ENCODE measurements at places on chromosomes 16 and 17.
A peak's percentile ranks its signal among the peaks of the same experiment; 100 is the strongest.

GRCh38 chr16:31347445-31347844 is 7.5 kb upstream of the ITGAX start:
- DNase-seq = no peak

GRCh38 chr17:28878981-28879380 is 18.6 kb downstream of the FLOT2 start:
- DNase-seq = peak; percentile 64

DNA sequence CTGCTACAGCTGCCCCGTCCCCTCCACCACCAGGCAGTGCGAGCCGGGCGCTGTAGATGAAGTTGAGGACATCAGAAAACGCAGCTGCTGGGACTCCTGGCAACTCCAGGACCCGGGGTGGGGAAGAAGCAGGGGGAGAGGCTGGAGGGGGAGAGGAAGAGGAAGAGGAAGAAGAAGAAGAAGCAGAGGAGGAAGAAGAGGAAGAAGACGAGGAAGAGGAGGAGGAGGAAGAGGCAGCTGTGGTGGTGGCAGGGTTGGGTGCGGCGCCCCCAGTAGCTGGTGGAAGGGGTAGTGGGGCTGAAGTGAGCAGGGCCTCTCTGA is 13.2 kb downstream of the ZBTB4 start:
- no peak for DNase-seq

GRCh38 chr17:61547113-61547512 is 43.9 kb downstream of the NACA2 start:
- DNase-seq = no peak

- no peak for DNase-seq
These were observed 86.1 kb downstream of the UTP18 start for GRCh38 chr17:51346218-51346982.

- DNase-seq = no peak
These were observed 26.9 kb upstream of the PHAF1 start for GRCh38 chr16:67082891-67083290.

DNA sequence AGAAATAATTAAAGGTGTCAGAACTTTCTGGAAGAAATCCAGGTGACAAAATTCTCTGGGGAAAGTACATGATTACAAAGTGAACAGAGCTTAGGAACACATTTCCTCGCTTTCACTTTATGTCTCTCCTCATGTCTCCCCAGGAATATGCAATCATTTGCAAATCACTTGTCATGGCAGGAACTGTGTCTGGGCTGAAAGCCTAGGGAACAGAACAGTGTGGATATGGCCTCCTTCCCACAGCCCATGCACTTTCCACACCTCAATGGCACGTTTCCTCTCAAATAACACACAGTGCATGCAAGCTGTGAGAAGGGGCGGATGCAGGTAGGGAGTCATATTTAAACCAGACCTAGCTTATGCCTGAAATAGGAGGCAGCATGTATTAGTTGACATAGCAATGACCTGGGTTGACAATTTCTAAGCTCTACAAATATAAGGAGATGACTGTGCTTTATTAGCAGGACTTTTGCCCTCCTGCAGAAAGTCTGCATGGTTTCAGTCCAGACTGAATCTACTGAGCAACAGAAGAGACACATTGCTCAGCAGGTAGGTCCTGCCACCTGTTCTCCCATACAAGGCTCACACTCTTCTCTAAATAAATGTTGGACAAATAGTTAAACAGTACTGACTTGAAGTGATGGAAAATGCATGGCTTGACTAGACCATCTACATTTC is 236.0 kb upstream of the ELAC2 start:
- no peak for DNase-seq

DNA sequence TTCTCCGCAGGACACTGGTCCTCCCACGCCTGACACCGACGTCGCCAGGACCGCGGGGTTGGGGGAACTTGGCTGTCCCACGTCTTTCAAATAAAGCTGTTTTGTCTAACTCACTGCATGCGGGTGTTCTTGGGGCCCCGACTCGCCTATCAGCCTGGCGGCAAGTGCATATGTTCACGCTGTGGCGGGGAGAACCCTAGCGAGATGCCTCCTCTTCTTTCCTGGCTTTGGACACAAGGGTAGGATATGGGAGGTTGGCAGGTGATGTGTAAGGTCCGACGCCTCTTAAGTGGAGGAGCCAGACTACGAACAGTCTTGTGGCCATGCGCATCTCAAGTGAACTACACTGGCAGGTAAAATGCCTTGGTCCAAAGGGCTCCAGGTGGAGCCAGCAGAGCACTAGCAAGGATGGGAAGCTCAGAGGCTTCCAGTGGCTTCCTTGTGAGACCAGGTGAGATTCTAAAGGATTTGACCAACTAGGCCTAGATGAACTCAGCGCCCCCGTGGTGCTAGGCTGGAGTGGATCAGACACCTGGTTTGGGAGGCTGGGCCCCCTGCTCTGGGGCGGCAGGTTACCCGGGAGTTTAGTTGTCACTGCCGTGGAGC is 873 bp upstream of the RPS2 start:
- DNase-seq = no peak

- DNase-seq = no peak
These were observed 260.6 kb downstream of the CPPED1 start for GRCh38 chr16:12542818-12543699.

GRCh38 chr17:7014995-7015958 is 2.9 kb downstream of the RNASEK start:
- DNase-seq = no peak

DNA sequence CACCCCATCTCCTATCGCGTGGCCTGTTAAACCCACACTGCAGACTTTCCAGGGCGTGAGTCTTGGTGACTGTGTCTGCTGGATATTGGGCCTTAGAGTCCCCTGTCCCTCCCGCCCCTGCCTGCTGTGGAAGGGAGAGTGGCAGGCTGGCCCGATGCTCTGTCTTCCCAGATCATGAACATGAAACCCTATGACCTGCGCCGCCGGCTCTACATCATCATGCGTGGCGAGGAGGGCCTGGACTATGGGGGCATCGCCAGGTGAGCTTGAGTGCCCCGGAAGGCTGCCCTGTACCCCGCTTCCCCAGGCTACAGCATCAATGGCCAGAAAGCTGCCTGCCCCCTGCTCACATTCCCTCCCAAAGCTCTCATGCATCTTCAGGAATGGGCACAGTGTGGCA is 19.5 kb upstream of the CLEC18A start:
- no peak for DNase-seq

DNA sequence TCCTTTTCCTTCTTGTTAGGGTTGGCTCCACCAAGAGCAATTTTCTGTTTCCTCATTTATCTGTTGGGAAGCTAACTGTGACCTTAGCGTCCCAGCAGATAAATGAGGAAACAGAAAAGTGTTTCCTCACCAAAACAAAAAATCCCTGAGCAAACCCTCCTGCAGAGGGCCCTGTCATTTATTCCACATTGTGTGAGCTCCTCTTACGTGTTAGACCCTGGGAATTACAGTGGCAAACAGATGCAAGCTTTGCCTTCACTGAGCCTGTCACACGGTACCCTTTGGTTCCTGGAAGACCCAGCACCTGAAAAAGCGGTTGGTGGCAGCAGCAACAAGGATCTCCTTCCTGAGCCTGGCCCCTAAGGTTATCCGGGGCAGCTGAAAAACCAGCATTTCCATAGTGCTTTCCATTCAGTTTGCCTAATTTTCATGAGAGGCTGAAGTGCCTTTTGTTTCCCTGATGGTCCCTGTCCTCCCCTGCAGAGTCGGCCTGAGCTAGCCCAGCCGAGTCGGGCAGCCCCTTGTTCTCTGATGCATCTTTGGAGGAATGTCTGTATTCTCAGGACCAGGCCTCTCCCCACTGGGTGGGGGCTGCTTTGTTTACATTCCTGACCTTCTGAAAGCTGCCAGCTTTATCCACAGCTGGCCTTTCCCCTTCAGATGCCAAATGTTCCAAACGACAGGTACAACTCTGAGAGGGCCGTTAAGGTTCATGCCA is 34.7 kb downstream of the YPEL2 start:
- peak; percentile 82 for DNase-seq

DNA sequence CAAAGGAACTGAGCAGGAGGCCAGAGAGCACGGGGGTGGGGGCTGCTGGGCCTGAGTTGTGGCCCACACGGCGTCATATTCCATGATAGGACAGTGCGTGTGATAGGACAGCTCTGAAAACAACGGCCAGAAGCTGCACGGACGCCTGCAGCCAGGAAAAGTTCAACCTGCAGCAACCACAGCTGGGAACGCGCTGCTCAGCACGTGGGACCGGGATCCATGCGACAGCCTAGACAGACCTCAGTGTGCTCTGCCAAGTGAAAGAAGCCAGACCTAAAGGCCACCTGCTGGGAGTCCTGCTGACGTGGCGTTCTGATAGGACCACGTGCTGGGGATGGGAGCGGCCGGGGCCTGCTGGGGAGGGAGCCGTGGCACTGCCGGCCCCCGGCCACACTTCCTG is 21.6 kb downstream of the CTU2 start:
- DNase-seq = peak; percentile 46

DNA sequence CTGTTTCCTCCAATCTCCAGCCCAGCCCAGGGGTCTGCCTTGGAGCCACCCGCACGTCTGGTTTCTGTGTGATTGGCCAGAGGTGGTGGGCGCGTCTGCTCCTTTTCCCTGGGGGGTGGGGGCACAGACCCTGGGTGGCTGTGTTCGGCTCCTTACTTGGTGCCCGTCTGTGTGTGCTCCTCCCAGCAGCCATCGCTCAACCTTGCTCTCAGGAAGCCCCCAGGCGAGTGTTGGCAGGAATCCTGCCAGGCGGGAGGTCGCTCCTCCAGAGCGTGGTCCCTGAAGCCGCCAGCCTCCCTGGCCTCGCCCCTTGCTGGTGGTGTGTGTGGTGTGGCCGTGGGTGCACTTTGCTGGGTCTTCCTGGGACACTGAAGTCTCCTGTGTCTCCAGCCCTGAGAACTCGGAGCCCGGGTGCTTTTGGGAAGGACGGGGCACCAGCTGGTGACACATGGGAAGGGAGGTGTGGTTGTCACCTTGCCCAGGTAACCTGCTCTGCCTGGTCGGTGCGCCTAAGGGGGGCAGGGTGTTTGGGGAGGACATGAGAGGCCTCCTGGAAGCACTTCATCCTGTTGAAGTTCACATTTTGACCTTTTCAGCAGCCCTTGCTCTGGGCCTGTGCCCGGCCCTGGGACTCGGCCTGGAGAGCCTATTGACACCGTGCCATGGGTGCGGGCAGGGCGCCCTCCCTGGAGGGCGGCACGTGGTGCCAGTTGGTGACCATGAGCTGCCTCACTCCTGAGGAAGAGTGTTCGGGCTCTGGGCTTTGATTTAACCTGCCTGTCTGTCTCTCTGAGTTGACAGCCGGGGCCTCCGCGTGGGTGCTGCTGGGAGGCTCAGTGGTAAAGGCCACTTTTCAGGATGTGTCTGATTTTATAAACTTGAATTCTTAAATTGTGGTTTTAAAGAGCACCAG is 49.0 kb upstream of the ZNF750 start:
- no peak for DNase-seq
